ENCODE measurements at places on chromosomes 7 and 10. TPM values are rescaled to one million over a fixed set of nuclear protein-coding genes. Genes with fewer than 3 reads are reported as not detected.

Gene HOGA1
- total RNA-seq = 0.83 TPM

Gene LGI1
- not detected for total RNA-seq

Gene HPS6
- 33.1 TPM for total RNA-seq

Gene ERVW-1
- total RNA-seq = not detected

Gene KNDC1
- 1.2 TPM for total RNA-seq

Gene GPR15LG
- total RNA-seq = not detected

Gene LIPN
- not detected for total RNA-seq

Data from esophagus muscularis mucosa (tissue), 4 donors.